HS-5 (cell line): ENCODE measurements at places on chromosomes 11 and 22.
A peak's percentile ranks its signal among the peaks of the same experiment; 100 is the strongest.

DNA sequence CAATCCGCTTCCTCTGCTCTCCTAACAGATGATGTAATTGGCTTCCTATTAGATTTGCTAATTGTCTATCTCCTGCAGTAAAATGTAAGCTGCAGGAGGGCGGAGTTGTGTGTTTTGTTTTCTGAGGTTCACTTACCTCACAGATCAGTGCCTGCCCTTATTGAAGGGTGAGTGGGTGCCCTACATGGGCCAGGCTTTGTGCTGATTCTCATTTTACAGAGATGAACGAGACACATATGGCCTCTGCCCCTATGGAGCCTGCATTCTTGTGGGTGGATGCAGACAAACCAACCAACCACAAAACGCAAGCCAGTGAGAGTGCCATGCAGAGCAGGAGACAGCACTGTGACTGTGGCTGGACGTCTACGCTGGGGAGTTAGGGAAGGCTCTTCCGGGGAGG, 9.9 kb downstream of the TESMIN start:
- DNase-seq, result no peak

DNA sequence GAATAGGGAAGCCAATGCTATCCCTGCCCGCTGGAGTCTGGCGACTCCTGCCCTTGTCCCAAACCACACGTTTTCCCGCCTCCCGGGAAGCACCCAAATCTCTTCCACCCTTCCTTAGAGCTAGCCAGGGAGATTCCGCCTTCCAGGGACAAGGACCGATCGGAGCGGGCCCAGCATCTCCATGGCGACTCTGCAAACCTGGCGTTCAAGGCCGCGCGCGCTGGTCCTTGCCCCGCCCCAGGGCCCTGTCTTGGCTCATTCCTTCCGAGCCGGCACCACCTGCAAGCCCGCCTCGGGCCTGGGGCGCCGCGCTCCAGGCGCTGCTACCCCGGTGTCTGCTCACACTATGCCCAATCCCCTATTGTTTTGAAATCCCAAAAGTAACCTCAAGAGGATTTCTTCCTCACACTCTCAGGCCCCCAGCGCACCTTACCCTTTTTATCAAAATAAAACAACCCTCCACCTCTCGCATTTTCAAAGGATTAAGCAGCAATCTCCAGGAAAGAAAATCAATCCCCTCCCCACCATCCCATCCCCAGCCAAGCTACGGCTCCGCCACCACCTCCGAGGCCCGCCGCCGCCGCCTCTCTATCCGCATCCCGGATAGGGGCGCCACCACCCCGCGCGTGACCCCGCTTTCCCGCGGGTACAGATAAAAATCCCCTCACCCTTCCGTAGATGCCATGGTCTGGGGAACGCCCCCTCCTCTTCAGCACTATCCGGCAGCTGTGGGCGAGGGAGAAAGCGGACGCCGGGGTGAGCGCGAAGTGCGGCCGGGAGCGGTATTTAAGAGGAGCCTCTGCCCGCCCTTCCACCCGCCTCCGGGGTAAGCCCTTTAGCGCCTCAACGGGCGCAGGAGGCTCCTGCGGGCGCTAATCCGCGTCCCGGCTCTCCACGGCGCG, 825 bp downstream of the SLC1A2 start:
- DNase-seq, result no peak

GRCh38 chr11:30143098-30143705, 87.6 kb upstream of the FSHB start:
- no peak for DNase-seq

GRCh38 chr11:74751303-74751702, 2.7 kb downstream of the RNF169 start:
- no peak for DNase-seq

GRCh38 chr11:4393209-4393857, at the start of gene TRIM21:
TSS of gene TRIM21 (minus strand) at chr11:4393702. CDS start at chr11:4390409, 3,293 bp downstream.
- DNase-seq, result peak; percentile 60

GRCh38 chr11:19520681-19521080, 192.0 kb upstream of the NAV2 start:
- DNase-seq, result no peak
